ENCODE measurements at places on chromosomes 6 and 20.

GRCh38 chr6:44738601-44739146 lies 351.2 kb downstream of the CDC5L start:
- no peak for DNase-seq

DNA sequence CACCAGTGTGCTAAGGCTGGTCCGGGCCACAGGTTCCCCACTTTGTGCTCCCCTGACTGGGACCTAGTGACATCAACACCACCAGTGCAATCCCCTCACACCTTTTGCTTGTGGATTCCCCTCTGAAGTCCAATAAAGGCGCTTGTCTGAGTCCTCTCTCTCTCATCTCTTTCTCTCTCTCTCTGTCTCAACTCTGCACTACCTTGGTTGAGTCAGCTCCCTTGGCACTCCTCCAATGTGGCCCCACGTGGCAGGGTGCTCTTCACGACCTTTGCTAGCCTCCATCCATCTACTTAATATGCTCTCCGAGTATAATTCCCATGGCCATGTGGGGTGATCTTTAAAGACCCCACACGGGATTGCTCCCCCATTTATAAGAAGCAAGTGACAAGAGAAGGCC lies 385.0 kb downstream of the CD83 start:
- DNase-seq: no peak

GRCh38 chr6:27608916-27609883 lies 136.3 kb upstream of the ZNF184 start:
- DNase-seq: peak; percentile 55

- no peak for DNase-seq
Measured at GRCh38 chr6:16764188-16764950, 3.1 kb upstream of the ATXN1 start.

DNA sequence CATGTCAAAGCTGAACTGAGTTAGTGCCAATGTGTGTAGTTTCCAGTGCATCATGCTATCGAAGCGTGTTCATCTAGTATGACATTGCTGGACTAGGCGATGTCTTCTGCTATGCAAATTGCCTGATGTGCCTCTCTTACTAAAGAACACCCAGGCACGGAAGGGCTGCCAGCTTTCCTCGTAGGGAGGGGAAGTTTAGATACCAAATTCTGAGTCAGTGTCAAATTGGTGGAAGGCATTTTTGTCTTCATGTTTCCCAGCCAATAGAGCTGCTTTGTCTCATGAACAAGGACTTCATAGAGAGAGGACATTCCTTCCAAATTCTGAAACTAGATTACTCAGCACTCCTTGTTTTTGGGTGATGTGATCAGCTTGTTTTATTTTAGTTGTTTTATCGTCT lies 320.1 kb downstream of the BTBD3 start:
- no peak for DNase-seq

GRCh38 chr6:12369781-12370262 lies 79.7 kb downstream of the EDN1 start:
- DNase-seq: no peak

- no peak for DNase-seq
Measured at GRCh38 chr20:62220666-62221568, 839 bp upstream of the HRH3 start.

DNA sequence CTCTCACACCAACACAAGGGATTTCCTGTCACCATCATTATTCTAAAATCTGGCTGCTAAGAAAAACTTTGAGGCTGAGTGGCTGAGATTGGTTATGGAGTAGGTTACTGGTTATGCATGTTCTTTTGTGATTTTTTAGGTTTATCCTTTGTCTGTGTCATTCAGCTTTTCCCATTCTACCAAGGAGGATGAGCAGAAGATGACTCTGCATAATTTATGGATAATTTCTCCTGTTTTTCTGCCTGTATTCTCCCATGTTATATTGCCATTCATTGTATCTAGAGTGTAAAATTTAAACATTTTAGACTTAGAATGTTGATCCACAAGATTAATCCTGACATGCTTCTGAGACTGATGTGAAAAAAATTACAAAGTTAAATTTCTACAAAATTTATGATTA lies 67.8 kb downstream of the SOBP start:
- DNase-seq: no peak

- no peak for DNase-seq
Measured at GRCh38 chr6:107690643-107691061, 133.5 kb downstream of the SCML4 start.

DNA sequence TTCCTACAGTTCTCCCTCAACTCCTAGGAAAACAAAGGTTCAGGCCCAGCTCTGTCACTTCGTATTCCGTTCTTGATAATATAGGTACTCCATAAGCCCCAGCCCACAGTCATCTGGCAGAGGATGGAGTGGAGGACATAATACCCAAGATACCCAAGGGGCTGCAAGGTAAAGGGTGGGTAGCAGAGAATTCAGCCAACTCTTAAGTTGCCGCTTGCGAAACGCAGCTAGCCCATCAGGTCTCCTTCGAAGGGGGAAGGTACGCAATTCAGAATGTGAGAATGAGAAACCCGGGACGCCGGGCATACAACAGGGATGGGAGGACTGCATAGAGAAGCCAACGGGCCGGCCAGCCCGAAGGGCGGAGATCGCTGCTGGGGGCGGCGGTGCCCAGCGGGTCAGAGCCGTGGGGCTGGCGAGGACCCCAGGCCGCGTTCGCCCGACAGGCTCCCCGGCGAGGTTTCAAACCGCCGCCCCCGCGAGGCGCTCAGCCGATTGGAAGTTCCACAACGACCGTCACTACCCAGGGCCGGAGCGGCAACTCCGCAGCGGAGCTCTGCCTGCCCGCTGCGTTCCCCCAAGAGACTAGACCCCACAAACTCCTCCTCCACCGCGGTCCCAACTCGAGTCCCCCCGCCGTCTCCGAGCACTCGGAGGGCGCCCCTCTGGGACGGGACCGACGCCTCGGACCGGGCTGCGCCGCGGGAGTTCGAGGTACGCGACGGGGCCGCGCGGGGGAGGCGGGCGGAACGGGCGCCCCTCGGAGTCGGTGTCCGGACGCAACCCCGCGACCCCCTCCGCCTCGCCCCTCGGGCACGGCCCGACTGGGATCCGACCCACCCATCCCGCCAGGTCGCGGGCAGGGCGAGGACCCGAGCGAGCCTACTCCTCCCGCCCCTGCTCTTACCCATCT lies 911 bp downstream of the CDK19 start:
- DNase-seq: peak; percentile 44

DNA sequence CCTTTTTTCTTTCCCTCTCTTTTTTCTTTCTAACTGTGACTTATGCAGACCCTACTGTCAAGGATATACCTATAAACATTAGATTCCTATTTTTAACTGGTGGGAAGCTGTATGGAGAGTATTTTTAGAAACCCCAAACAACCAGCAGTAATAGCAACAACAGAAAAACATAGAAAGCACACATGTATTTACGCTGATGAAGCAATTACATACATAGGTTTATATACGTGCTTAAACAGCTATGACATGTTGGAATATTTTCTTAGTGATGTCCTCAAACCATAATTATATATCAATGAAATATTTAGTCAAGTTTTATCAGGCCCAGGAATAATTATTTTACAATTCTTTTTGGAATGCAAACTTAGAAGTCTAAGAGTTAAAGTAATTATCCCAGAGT lies 294.3 kb upstream of the SOX4 start:
- no peak for DNase-seq

- no peak for DNase-seq
Measured at GRCh38 chr6:79515436-79515835, 21.8 kb downstream of the LCA5 start.

DNA sequence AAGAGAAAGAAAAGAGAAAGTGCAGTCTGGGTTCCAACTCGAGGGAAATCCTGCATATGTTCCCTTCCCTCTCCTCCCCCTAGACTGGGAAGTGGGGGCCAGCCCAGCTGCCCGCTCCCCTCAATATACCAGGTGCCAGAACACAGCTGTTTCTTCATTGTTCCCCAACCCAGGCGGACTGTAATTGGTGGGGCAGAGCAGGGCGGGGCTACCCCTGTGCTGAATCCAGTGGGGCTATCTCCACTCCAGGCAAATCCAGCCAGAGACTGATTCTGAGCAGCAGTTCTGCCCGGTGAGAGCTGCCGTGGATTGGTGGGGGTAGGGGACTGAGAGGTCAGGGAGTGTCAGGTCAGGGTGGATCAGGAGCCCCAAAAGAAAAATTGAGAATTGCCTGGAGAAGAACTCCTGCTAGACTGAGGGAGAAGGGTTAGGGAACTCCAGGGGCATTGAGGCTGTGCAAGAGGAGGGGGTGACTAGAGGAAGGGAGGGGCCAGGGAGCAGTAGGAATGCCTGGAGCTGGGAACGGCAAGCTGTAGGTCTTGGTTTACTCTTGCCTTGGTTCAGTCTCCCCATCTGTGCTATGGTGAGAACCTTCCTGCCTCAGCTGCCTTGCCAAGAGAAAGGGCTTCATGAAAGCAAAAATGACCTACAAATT lies at the start of gene MYMX:
TSS of gene MYMX (plus strand) at position 250 of the 655 bp plus-strand sequence. CDS start 546 bp downstream, outside the sequence.
- no peak for DNase-seq

DNA sequence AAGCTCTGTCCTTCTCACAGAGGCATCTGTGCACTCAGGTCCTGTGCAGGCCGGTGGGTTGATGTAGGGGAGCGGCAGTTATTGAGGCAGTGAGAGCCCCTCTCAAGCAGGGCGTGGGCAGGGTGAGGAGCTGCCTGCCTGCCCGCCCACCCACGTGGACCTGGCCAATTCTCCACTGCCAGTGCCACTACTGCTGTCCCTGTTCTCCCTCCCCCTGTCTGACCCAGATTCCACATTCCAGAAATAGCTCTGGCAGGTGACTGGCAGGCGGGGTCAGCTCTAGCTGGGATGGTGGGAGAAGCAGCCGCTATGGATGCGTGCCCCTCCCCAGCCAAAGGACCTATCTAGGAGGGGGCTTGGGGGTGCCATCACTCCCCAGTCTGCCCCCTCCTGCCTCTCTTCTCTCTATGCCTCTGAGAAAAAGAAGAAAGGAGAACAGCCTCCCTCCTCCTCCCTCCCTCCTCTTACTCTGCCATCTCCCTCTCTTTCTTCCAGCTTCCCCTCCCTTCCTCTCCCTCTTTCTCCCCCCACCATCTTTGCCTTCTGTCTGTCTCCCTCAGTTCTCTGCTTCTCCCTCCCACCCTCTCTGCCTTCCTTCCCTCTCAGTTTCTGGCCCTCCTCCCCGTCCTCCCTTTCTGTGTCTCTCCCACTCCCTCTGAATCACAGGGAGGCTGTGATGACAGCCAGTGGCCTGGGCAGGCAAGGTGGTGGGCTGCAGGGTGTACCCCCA lies 86.5 kb upstream of the MYL9 start:
- no peak for DNase-seq

DNA sequence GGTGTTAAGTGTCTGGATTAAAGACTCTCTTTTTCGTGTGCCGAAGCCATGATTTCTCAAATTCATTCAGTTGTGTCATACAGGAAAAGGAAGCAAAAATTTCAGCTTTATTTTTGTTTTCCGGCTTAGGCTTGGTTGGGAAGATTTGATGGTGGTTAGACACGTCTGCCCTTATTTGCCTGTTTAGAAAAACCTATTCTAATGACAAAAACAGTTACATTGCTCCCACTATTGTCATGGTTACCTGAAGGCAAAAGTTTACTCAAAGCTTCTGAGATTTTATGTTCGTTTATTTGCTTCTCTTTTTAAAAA lies 982 bp downstream of the DNAJC5 start:
- no peak for DNase-seq

DNA sequence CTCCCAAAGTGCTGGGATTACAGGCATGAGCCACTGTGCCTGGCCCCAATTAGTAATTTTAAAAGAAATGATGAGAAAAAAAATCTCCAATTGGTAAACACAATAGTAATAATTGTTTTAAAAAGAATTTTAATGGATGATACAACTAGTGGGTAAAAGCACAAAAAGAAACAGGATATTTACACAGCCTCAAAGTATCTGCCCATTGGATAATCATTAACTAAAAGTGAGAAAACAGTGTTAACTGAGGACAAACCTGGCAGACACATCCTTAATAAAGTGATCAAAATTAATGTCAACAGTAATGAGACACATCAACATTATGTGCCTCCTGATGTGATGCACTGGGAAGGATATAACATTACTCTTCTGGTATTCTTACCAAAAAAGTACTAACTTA lies 24.5 kb downstream of the DTNBP1 start:
- DNase-seq: no peak

DNA sequence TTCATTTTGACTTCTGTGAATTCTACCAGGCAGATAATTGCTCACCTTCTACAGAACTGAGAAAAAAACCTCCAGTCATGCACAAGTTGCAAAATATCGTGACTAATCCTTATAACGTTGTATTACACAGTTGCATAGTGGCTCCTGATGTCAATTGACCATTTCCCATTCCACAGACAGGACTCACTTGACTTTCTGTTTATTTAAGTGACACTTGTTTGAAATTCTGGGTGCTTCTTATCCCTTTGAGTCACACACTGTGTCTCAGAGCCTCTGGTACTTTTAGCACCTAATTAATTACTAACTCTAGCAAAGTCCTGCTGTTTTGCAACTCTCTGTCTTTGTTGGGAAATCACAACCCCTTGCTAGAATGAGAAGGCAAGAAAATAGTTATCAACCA lies 16.2 kb upstream of the RSPO3 start:
- no peak for DNase-seq

DNA sequence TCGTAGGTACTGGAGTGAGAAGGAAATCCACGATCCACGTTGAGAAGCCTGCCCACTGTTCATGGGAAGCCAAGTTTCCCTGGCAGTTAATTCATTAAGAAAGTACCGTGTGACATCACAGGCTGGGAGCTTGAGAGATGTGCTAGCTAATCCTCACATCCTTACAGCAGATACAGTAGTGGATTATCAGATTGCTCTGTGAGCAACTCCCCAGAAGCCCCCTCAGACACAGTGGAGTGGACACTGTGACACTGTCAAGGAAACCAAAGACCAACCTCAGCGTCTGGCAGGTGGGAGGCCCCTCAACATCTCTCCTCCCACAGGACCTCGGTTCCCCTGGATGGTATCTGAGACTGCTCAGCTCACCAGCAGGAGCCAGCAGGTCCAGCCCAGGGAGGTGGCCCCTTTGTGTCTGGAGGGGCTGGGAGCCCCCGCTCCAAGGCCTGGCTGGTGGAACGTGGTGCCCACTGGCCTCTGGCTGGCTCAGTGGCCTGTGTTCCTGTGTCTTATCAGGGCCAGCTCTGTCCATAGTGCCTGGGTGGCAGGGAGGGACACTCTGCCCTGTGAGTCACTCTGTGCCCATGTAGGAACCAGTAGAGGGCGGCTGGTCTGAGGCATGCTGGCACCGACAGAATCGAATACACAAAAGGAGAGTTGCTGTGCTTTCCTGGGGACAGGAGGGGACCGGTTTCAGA lies 7.2 kb downstream of the PYGB start:
- DNase-seq: no peak

- no peak for DNase-seq
Measured at GRCh38 chr6:155075930-155076695, 81.0 kb downstream of the TIAM2 start.

- no peak for DNase-seq
Measured at GRCh38 chr6:22596011-22596410, 26.6 kb downstream of the HDGFL1 start.

DNA sequence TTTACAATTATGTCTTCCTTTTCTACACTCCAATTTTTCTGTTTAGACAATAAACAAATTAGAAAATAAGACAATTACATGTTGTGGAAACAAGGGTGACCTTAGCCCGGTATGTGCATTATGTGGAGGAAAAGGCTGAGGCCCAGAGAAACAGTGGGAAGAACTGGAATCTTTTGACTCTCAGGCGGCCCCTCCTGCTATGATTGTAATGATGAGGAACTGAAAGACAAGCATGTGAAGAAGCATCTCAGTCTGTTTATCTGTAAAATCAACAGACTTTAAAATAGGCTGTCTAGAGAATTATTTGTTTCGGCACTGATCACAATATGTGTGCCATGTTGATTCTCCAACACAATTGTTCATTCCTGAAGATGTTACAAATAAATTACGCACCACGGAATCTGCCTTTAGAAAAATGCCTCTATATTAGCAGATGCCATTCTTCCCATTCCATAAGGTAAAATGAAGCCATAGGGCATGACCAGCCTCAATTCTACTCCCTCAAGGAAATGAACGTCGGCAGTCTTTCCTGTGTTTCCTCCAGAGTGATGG lies 1201.6 kb upstream of the CITED2 start:
- DNase-seq: no peak

Measured in activated CD4-positive, alpha-beta T cell treated with anti-CD3 and anti-CD28 coated beads, Interleukin-2, Interleukin-4, amounts not matched to agents 100 ng/mL and 50 ng/mL, durations not matched to agents 16 hours and 8 hours (primary cell).